ENCODE measurements at places on chromosomes 11 and 22.
A peak's percentile ranks its signal among the peaks of the same experiment; 100 is the strongest.

GRCh38 chr11:63764679-63765647 is 3.6 kb downstream of the ZFTA start:
- peak; percentile 71 for DNase-seq

- DNase-seq = peak; percentile 83
These were observed at the start of gene BAIAP2L2 for GRCh38 chr22:38110008-38110862. Gene BAIAP2L2, minus strand, starts transcription at chr22:38110684. Its CDS starts 159 bp downstream, at chr22:38110525.

GRCh38 chr11:26095340-26095739 is 236.6 kb upstream of the ANO3 start:
- no peak for DNase-seq

GRCh38 chr11:38990139-38990538 is 2392.1 kb upstream of the RAG2 start:
- no peak for DNase-seq

DNA sequence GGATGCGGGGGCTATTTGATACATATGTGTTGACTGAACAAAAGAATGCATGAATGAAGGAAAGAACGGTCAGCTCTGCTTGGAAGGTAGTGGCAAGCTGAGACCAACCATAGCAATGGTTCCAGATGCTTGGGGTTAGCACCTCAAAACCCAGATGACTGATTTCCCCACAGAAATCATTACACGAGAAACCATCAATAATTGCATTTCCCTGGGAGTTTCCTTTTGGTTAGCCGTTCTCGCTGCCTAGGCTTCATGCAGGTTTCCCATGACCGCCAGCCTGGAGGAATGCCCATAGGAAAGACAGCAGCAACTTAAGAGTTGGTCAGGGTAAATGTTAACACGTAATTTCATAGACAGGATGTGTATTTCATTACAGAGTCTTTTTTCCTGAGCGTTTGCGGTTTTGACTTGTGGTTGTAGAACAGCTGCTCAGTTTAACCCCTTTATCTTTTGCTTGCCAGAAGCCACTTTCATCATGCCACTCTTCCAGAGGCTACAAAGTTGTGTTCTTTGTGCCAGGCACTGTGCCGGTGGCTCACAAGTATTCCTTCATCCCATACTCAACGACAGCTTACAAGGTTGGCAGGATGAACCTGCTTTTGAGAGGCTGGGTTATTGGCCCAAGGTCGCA is 2.8 kb downstream of the IL17RA start:
- DNase-seq = no peak

DNA sequence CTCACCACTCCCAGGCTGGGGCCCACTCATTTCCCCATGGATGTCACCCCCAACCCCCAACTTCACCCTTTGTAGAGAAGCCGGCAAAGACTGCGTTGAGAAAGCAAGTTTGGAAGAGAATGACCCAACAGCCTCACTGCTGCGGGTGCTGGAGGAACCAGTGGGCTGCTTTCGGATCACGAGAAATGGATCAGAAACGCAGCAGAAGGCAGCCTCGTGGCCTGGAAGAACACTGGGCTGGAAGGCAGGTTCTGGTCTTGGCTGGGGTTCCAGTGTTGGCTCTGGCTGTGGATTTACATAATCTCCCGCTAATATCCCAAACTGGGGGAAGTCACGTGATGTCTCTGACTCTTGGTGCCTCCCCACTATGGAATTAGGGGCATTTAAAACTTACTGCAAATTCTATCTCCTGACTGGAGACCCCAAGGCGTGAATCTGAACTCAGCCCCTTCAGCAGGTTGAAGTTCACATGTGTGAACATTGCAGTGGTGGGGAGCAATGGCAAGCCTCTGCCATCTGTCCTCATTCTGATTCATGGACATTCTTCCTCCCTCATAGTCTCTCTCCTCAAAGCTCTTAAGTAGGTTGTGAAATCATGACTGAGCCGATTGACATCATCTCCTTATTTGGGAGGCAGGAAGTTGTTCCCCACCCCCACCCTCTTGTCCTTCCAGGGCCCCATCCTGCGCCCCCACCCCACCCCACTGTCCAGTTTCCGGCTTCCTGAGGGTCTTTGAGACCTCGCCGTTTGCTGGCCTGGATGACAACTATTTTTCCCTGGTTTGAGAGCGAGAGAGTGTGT is 37.0 kb upstream of the TIMP3 start:
- DNase-seq = peak; percentile 38

- no peak for DNase-seq
These were observed 25.0 kb upstream of the EED start for GRCh38 chr11:86219311-86220193.

DNA sequence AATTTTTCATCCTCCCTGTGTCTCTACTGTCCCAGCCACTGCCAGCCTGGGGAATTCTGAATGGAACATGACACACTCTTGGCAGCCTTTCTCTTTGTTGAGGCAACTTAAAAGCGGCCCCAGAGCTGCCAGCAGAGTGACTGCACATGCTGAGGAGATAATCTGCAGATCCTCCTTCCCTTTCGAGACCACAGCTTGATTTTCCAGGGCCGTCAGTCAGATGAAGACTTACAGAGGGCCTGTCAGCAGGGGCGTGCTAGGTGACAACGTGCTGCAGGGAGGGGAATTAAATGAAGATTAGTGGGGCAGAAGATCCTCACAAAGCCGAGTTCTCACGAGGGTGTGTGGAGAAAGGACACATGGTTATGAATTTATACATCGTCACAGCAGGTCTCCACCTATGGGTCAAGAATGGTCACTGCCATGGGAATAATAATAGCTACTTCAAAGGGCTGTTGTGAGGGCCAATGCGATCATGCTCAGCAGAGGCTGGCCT is 193.5 kb upstream of the PITPNB start:
- peak; percentile 25 for DNase-seq

- DNase-seq = no peak
These were observed 40.2 kb upstream of the EED start for GRCh38 chr11:86204356-86204755.

DNA sequence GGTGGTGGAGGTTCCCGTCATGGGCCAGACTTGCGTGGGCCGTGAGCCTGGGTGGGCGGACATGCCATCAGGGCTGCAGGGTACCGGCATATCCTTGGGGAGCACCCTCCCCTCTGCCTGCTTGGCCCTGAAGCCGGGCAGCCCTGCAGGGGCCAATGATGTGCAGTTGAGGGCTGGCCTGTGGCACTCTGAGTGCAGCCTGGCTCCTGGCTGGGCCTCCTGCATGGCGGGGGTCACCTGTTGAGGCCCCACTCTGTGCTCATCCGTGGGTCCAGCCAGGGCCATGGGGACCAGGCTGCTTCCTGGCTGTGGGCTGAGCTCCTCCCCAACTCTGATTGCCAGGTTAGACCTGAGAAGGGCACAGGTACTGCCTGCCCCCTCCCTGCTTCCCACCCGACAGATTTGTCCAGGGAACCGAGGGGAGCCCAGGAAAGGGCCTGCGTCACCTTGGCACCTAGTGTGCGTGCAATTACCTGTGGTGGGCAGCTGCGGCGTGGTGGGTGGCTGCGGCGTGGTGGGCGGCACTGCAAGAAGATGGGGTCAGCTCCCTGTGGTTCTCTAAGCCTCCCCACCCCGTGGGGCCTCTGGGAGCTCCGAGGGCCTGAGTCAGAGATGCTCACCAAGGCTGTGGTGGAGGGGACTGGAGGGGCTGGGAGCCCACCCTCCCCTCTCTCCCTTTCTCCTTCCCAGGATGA is 16.2 kb downstream of the MUC6 start:
- no peak for DNase-seq

- DNase-seq = no peak
These were observed 48.8 kb downstream of the ASCL2 start for GRCh38 chr11:2221591-2221990.

- no peak for DNase-seq
These were observed 15.9 kb downstream of the SMIM38 start for GRCh38 chr11:69171476-69172240.

- DNase-seq = peak; percentile 76
These were observed 74.9 kb upstream of the HORMAD2 start for GRCh38 chr22:30005213-30005857.
